ENCODE measurements at places on chromosomes 1 and 21.
A peak's percentile ranks its signal among the peaks of the same experiment; 100 is the strongest.

- DNase-seq, result no peak
Observed at GRCh38 chr1:78075621-78076020, 29.9 kb downstream of the GIPC2 start.

DNA sequence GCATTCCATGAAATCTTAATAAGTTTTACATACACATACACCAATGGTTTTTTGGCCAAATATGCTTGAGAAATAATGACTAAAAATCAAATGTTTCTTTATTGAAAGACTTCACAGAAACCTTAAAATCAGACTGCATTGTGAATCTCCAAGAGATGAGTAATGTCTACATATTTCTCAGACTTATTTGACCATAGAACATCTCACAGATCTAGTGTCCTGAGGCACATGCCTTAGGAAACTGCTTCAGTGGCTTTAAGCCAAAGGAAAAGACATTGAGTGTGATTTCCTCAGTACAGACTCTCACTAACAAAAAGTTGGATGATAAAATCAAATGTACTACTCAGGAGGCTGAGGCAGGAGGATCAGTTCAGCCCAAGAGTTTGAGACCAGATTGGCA, 6.2 kb upstream of the C1orf105 start:
- DNase-seq, result no peak

DNA sequence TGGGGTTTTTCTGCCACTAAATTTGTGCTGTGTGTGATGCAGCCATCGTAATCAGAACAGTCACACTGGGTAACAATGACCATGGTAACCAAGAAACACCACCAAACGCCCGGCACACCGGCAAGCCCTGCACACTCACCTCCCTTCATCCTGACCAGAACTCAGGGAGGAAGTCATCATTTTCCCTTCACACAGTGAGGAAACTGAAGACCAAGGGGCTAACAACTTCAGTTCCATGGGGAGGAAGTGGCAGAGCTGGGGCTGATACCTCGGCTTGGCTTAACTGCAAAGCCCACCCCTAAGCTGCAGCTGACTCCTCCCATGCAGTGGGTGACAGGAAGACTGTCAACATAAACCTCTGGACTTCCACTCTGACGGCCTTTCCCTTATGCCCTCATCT, 69.3 kb upstream of the BCAR3 start:
- DNase-seq, result no peak

DNA sequence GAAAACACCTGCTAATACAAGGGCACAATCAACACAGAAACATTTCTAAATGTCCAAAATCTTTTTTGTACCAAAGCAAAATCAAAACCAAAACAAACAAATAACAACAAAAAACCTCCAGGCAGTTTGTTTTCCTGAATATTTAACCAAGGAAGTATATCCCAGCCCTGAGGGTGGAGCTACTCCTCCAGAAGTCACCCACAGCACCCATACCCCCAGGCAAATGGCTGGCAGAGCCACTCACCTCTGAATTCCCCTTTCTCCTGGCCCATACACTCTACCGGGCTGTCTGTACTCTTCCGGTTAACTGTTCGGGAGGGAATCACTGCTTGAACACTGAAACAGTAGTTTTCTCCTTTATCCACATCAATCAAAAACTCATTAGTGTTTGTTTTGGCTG, 9.5 kb downstream of the F3 start:
- DNase-seq, result no peak

- DNase-seq, result no peak
Observed at GRCh38 chr1:22761821-22762220, 51.2 kb downstream of the EPHB2 start.

- DNase-seq, result no peak
Observed at GRCh38 chr1:156615946-156616345, 3.3 kb upstream of the HAPLN2 start.

DNA sequence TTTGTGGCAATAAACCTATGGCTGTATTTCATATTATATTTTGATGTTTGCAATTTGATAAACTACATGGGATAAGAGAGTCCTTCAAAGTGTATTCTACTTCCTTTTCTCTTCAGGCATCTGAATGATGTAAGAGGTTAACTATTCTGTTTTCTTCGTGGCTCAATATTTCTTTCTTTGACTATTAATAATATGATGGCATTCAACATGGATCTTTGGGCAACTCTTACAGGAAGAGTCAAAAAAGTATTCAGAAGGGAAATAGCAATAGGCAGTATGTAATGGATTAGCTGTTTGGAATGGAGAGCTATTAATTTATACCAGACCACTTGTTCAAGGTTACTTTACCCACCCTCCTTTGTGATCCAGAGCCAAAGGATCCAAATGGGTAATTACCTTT, 74.4 kb downstream of the HMCN1 start:
- DNase-seq, result no peak

DNA sequence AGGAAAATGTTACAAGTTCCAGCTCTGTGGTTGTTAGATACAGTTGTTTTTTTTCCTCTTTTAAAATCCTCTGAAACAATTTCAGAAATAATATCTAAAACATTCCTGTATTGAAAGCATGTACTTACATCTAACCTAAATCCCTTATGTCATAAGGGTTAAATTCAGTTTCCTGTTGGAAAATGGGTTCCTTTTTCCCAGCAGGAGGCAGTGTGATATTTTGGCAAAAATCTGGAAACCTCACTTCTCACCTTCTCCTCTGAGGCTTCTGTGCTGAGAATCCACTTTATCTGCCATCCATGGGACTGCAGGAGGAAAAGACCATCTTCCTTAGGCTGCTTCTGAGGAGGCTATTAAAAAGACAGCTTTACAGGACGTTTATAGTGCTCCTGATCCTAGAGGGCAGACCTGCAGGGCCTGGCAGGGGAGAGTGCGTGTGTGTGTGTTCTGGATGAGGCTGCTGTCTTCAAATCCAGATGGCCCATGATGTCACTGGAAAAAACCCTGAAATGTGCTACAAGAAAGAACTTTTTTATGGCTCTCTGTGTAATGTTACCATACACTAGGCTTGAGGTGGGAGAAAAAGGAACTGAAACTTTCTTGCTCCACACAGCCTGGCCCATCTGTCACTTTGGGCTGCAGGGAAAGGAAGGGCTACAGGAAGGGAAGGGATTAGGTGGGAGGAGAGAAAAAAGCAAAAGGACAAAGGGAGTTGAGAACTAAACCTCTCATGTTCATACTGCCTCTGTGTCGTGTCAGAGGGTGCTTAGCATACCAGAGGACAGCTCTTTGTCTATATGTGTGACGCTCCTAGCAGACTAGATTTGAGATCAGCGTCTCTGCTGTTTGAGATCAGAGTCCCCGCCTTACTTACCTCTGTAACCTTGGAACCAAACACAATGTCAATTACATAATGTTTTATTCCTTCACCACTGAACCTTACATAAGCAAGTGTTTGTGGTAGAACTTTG, 379.2 kb upstream of the SPAG17 start:
- DNase-seq, result no peak

- DNase-seq, result no peak
Observed at GRCh38 chr1:59058665-59059439, 238.0 kb upstream of the FGGY start.

DNA sequence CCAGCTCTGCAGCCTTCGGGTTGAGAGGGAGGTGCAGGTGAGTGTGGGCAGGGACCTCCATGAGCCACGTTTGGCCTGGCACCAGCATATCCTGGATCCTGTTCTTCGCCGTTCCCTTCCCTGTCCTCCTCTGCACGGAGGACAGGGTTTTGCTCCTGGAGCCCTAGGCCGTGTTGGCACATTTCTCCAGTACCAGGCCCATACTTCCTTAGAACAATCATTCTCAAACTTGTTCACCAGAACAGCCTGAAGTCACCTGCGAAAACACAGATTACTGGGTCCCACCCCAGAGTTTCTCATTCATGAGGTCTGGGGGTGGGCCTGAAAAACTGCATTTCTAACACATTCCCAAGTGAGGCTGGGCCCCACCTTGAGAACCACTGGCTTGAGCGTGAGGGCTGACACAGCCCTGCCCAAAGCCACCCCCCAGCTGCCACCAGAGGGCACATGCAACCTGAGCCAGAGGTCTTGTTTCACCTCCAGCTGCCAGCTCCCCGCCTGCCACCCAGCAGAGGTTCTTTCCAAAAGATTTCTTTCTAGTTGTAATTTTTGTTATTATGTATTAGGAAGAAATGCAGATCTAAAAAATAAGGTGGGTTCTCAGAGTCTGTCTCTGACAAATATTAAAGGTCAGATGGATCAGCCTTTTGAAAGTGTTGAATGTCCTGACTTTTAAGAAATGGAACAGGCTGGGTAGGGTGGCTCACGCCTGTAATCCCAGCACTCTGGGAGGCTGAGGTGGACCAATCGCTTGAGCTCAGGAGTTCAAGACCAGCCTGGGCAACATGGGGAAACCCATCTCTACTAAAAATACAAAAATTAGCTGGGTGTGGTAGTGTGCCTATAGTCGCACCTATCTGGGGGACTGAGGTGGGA, 39.6 kb upstream of the LDLRAP1 start:
- peak; percentile 62 for DNase-seq

GRCh38 chr1:60277269-60277668, 203.7 kb upstream of the C1orf87 start:
- no peak for DNase-seq

DNA sequence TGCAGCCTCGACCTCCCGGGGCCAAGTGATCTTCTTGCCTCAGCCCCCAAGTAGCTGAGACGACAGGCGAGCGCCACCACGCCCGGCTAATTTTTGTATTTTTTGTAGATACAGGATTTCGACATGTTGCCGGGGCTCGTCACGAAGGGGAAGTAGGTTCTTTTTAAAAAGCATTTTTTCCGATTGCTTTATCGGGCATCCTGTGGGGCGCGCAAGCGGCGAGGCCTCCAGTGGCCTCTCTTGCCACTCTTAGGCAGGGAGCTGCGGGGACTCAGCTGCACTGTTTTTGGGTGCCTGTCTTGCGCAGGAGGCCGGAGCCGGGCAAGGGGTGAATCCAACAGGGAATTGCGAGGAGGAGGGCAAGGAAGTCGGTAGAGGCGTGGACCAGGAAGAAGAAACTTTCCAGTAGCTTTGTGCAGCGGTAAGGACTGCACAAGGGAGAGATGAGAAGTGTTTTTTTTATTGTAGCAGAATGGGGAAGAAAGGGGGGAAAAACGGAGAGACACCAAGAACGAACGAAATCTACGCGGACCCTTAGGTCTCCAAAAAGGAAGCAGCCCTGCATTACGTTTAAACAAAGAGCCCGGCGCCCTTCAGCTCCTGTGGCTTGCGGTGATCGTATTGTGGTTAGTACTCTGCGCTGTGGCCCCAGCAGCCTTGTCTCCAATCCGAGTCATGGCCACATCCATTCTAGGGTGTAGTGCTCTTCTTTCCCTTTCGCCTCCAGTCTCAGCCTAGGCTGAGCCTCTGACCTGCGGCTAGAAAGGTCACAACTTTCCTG, 164.8 kb downstream of the PPIAL4G start:
- DNase-seq, result peak; percentile 80

GRCh38 chr1:213327017-213327667, 276.1 kb downstream of the RPS6KC1 start:
- DNase-seq, result no peak

DNA sequence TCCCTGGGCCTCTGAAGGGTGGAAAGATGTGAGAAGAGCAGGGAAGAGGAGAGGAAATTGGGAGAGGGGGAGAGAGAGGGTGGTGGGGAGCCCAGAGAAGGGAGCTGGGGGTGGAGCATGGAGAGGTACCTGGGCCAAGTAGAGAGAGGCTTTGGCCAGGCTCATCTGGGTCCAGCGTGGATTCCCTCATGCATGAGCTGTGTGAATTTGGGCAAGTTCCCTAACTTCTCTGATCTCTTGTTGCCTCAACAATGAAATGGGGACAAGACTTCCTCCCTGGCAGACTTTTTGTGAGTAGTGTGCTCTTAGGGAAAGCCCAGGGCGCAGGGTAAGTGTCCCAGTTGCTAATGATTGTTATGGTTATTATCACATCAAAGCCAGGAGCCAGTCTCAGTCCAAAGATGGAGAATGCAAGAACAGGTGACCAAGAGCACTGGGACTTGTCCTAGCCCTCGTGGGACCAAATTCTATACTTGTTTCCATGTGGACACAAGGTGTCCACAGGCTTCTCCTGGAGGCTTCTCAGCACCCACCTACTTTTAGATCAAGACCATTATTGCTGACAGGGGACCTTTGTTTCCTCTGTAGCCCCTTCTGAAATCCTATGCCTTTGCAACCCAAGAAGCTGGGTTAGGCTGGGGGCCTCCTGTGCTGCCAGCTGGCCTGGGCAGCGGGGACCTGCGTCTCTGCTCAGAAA, 13.9 kb downstream of the IL6R start:
- DNase-seq, result no peak

DNA sequence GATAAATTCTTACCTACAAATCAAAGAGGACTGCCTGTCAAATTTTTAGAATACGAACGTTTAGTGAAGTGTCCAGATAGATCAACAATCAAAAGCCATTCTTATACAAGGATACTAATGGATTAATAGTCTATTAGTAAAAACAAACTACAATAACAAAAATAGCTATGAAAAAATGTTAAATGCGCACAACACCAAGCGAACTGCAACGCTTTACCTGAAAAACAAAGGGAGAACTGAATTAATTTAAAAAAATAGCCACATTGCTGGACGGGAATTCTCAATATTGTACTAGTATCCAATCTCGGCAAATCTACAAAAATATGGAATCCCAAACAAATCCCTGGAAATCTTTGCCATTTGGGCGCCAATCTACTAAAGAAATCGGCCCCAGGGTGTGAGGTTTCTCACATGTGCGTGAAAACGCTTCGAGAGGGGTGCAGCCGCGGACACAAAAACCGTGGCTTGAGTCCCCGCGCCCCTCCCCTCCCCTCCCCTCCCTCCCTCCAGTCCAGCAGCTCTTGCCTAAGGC, 55.6 kb downstream of the TRAF5 start:
- DNase-seq, result no peak

DNA sequence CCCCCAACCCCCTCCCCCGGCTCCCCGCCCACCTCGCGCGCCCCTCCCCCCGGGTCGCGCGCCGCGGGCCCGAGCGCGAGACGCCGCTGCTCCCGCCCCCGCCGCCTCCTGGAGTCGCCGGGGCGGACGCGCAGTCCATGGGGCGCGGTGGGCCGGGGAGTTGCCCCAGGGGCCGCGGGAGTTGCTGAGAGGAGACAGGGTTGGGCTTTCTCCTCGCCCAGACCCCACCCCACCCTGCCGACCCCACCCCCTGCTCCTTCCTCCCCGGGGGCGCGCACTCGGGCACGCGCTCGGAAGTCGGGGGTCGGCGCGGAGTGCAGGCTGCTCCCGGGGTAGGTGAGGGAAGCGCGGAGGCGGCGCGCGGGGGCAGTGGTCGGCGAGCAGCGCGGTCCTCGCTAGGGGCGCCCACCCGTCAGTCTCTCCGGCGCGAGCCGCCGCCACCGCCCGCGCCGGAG, at the start of gene LAMC1:
Gene LAMC1, plus strand, starts transcription at position 275 of the 455 bp plus-strand sequence. CDS start 297 bp downstream, outside the sequence.
- DNase-seq, result no peak

- peak; percentile 70 for DNase-seq
Observed at GRCh38 chr1:116804736-116805135, 50.5 kb downstream of the CD2 start.

Measured in T-helper 1 cell (primary cell).